ENCODE measurements at places on chromosomes 12 and 14.

- no peak for DNase-seq
Measured at GRCh38 chr12:32010631-32011336, 51.6 kb downstream of the RESF1 start.

DNA sequence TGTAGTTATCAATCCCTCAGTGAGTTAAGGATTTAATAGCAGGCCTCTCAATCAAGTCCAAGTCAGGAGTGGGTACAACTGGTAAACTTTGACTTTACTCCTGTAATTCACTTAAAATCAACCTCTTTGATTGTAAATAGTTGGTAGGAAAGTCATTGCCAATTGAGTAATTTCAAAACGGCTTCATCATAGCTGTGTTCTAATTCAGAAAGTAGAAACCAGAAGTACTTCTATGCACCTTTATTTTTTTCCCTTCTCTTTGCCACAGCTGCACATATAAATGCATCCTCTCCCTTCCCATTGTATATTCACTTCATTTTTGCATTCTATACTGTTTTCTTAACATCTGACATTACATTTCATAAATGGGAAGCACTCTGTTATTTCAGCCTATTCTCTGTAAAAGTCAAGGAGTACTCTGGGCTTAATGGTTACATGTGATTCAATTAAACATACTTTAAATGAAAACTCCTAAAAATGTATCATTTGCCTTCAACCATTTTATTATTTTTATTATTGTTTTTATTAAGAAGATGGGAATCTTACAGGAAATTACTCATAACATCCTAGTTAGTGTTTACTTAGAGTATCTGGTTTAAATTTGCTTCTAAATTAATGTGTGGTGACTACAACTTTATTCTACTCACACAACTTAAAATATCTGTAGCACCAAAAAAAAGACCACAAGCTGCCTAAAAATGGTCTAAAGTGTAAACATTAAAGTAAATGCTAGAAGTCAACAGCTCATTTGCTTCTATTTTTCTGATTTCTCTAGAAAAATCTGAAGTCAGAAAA lies 171.2 kb downstream of the CEP128 start:
- DNase-seq = no peak

- no peak for DNase-seq
Measured at GRCh38 chr14:51202914-51203665, 37.0 kb upstream of the TMX1 start.

- DNase-seq = no peak
Measured at GRCh38 chr12:11431486-11431885, 36.1 kb upstream of the PRB2 start.

- DNase-seq = no peak
Measured at GRCh38 chr12:14575585-14575984, 7.9 kb upstream of the PLBD1 start.

DNA sequence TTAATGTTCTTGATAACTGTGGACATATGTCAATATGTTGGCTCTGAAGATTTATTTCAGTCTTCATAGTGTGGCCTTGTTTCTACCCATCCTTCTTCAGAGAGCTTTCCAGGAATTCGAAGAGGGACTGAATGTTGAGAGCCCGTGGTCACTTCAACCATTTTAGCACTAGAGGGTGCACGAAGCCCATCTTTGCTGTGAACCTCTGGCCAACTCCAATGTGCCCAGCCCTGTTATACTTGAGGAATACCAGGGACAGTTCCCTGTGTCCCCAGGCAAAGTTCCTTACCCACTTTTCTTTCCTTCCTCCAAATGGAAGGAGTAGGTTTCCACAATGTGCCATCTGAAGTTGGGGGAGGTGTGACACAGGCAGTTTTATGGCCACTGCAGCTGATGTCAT lies 603.5 kb downstream of the RPL10L start:
- DNase-seq = peak; percentile 39

GRCh38 chr12:91877022-91877421 lies 268.6 kb downstream of the BTG1 start:
- no peak for DNase-seq

- DNase-seq = no peak
Measured at GRCh38 chr14:38226366-38226765, 18.7 kb downstream of the SSTR1 start.

GRCh38 chr14:33689680-33690079 lies 261.2 kb downstream of the EGLN3 start:
- no peak for DNase-seq

GRCh38 chr12:3904999-3905398 lies 31.8 kb upstream of the PARP11 start:
- DNase-seq = no peak

DNA sequence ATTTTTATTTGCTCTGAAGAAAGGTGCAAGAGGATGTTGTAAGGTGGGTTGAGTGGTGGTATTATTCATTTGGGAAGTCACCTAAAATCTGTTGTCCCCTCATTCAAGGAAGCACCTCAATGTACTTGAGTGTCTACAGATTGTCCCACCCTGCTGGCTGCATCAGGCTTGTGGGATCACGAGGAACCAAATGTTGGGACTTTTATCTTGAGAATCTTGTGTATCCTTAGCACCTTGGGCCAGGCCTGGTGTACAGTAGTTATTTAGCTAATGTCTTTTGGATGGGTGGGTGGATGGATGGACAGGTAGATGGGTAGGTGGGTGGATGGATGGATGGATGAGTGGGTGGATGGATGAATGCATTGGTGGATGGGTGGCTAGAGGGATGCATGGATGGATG lies 519.3 kb downstream of the BCL11B start:
- no peak for DNase-seq

- no peak for DNase-seq
Measured at GRCh38 chr12:2009623-2010022, 5.4 kb upstream of the DCP1B start.

- no peak for DNase-seq
Measured at GRCh38 chr12:99549651-99550050, 97.9 kb upstream of the GARIN6 start.

DNA sequence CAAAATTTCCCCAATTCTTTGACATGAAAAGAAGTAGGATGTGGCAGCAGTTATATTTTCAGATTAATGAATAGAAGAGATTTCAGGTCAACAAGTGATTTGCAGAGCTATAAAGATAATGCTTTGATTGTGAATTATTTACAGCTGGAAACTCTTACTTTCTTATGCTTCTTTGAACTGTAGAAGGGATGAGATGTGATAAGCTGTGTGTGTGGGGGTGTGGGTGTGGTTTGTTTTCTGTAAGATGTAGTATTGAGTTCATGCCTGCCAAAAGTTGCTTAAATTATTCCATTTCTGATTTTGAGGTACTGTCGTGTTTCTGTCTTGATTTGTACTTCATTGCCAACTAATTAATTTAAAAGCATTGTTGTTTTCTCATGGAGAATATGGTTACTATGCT lies 22.7 kb downstream of the AEBP2 start:
- no peak for DNase-seq

DNA sequence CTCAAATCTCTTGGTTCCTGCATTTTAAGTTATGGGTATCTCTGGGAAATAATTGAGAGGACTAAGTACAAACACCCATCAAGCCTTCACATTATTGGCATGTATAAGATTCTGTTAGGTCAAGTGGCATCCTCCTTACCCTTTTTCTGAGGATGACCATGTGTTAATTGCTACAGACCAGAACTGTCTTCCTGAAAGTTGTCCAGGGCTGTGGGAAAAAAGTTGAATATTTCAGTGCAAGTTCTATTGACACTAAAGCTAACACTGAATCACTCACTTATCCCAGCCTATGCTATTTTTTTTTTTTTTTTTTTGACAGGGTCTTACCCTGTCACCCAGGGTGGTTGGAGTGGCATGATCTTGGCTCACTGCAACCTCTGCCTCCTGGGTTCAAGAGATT lies 130.1 kb upstream of the HIF1A start:
- no peak for DNase-seq

DNA sequence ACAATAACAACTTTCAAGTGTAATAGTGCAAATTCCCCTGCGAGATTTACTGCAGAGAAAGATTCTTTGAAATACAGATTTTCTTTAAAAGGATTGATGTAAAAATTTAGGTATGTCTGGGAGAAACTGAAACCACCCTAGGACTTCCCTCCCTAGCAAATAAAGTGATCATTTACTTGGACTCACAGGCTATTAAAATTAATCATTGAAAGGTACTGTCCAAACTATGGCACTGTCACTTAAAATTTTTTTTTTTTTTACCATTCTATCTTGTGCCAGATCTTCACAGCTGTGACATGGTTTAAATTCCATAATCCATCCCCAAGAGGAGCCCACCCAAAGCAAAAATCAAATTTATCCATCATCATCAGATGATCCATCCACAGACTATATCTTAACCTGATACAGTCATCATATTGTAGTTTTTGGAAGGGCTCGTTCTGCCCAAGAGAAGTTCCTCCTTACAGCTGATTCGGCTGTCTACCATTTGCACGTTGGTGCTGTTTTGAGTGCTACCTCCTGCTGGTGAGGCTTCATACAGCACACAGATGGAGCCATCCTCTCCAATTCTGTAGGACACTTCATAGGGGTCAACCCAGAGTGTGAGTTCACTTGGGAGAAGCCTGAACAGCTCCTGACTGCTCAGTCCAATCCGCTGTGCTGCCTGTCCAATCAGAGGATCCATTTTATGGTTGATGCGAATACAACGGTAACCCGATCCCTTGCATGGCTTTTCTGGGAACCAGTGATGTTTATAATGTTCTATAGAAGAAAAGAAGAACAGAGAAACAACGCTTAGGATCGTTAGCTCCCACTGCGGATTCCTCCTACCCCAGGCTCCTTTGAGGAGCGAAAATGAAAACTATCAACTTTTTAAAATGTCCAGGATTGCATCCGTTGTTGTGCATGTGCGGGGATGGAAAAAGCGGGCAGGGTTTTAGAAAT lies 1.7 kb downstream of the BTG1 start:
- DNase-seq = peak; percentile 66

- DNase-seq = no peak
Measured at GRCh38 chr12:8846305-8846704, 23.9 kb downstream of the A2ML1 start.

- no peak for DNase-seq
Measured at GRCh38 chr14:54680651-54681050, 113.7 kb downstream of the SAMD4A start.

DNA sequence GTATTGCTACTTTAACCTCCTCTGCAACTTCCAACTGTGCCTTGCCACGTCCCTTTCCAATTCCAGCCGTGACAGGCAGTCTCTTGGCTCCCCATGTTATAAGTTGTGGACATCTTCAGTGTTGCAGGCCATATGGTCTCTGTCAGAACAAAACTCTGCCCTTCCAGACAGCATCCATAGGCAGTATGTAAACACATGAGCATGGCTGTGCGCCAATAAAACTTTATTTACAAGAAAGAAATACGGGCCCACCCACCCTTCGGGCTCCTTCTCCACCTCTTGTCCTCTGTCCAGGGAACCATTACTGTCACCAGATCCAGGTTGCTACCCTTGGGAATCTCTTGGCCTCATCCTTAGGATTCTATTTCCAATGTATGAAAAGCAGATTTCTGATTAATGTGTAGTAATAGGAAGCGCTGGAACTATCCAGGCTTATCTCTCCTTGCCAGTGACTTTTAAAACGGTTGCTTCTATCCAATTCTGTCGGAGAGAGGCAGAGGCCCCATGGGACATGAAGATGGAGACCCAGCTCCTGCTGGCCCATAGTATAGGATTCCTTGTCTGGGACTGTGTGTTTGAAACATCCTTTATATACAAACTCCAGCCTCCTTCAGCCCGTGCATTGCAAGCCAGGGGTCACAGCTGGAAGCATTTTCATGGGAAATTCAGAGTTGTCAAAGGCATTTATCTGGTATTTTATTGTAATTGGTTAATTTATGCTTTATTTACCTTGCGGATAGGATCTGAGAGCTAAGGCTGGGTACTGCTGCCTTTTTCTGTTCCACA lies 114.4 kb downstream of the ZNF664 start:
- no peak for DNase-seq

GRCh38 chr12:91610561-91610960 lies 427.9 kb upstream of the DCN start:
- no peak for DNase-seq

DNA sequence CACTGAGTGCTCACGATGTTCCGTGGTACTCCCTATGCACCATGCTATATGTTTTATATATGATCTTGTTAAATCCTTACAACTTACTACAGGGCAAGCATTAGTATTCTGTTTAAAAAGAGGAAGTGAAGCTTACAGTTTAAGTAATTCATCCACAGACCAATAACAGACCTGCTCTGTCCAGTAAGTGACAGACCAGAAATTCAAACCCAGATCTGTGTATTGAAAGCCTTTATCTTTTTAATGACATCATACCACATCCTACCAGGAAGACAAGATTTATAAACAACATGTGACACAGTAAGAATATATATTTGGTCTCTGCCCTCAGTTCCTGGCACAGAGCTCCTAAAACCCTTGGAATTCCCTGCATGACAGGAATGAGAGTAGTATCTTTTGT lies 206.5 kb downstream of the STXBP6 start:
- no peak for DNase-seq

GRCh38 chr12:32108787-32109186 lies 2.1 kb downstream of the BICD1 start:
- no peak for DNase-seq

GRCh38 chr12:61536525-61536924 lies 723.7 kb upstream of the USP15 start:
- DNase-seq = no peak

DNA sequence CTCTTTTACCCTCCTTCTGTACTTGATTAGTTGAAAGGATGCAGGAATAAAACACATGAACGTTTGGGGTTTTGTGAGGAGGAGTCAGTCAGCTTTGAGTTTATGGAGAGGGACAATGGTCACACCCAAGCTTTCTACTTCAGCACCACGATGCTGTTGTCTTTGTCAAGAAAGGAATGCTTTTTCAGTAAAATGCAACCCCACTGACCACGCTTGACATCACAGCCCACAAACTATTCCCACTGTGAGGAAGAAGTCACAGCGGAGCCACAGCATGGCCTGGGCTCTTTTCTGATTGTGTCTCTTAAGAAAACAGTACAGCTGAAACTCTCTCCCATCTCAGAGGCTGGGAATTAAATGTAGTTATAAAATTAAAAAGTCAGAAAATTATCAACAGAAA lies 135.2 kb downstream of the APAF1 start:
- DNase-seq = no peak

DNA sequence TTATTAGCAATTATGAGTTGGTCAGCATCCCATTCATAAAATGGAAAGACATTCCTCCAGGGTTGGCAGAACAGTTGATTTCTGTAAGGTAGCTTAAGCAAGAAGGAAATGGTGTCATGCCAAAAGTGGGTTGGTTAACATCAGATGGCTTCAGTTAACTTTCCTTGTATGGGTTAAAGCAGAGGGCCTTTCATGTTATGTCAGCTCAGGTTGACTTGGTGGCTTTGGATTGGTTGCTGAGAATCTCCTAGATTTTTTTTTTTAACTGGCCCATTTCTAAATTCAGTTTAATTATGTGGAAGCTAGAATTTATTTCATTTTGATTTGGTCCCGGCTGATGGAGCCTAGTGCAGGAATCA lies 87.8 kb downstream of the BBS10 start:
- no peak for DNase-seq

Data from HCT116 (cell line).